Myocyte (in vitro differentiated cells): ENCODE measurements at places on chromosomes 4 and X.
A peak's percentile ranks its signal among the peaks of the same experiment; 100 is the strongest.

DNA sequence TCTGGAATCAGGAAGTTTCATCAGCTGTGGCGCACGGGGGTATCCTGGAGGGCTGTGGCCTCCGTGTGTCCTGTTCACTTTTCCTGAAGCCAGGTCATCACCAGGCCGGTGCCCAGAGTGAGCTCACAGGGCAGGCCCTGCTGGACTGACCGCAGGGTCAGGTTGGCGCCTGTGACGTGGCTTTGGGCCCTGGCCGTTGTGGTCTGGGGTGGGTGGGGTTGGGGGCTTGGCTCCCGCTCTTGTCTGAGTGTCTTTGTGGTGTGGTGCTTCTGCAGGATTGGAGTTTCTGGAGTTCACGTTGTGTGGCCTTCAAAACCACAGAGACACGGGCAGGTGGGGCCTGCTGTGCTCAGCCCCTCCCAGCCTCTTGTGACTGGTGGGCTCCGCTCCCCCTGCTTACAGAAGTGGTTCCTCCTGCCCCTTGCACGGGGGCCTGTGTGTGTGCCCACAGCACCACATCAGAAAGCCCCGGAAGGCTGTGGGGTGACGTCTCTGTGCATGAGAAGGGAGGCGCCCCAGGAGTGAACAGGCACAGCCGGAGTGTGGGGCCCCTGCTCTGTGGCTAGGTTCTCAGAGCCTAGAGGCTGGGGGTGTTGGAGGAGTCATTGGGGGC lies 9.5 kb downstream of the RGS12 start:
- DNase-seq = peak; percentile 81

DNA sequence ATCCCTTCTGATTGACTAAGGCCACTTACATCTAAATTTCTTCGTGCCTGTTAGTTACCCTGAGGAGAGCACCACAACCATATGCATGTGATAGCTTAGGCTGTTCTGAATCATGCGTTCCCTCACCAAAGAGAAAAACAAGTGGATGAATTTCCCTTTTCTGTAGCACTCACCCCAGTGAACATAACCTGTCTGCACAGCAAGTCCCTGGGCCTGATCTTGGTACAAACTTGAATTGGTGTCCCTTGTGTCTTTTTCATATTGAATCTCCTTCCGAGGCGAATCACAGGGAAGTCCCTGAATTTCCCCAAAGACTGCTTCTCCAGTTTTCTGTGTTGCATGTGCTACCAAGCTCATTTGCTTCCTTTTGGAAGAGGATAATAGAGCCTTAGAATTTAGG lies 100.4 kb downstream of the KLHL8 start:
- DNase-seq = no peak

DNA sequence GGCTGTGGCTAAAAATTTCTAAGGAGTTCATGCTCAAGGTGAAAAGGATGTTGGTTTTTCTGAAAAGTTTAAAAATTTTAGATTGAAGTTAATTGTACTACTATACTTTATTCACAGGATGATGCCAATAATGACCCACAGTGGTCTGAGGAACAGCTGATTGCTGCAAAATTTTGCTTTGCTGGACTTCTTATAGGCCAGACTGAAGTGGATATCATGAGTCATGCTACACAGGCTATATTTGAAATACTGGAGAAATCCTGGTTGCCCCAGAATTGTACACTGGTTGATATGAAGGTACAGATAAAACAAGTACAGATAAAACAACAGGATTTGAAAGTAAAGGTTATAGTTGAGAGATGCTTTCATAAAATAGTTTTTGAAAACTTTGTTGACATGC lies 12.2 kb downstream of the PAICS start:
- DNase-seq = peak; percentile 45

DNA sequence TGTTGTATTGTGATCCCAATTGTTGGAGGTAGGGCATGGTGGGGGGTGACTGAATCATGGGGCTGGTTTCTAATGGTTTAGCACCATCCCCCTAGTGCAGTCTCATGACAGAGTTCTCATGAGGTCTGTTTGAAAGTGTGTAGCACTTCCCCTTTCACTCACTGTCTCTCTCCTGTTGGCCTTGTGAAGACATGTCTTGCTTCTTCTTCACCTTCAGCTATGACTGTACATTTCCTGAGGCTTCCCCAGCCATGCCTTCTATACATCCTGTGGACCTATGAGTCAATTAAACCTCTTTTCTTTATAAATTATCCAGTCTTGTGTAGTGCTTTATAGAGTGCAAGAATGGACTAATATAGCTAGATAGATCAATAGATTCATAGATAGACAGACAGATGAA lies 230.0 kb downstream of the MAGEE1 start:
- DNase-seq = no peak

GRCh38 chrX:119757979-119758730 lies at the start of gene SOWAHD:
Gene SOWAHD (plus strand): TSS chrX:119758588. CDS start chrX:119758668, 80 bp downstream.
- DNase-seq = no peak

DNA sequence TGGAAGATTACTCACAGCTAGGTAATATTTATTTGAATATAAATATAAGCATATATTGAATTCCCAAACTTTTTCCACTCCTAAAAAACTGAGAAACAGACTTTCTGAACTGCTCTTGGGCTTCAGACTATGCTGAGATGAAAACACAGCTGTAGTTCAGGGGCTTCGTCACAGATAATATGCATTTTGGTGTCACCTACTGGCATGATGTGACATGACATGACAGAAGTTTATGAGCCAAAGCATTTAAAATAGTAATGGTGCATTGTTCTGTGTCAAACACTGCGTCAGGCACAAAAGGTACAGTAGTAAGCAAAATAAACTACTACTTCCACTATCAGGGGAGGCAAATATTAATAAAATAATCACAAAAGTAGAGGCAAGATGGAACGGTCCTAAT lies 171.3 kb downstream of the BTC start:
- peak; percentile 47 for DNase-seq

DNA sequence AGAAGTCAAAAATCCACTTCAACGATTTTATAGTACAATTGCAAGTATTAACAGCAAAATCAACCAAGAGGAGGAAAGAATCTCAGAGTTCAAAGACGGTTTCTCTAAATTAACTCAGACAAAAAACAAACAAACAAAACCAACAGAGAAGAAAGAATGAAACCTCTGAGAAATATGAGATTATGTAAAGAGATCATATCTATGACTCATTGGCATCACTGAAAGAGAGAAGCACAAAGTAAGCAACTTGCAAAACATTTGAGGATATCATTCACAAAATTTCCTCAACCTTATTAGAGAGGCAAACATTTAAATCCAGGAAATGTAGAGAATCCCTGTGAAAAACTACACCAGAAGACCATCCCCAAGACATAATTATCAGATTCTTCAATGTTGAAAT lies 370.4 kb downstream of the INPP4B start:
- peak; percentile 20 for DNase-seq

GRCh38 chrX:22959204-22959920 lies 40.4 kb upstream of the DDX53 start:
- DNase-seq = peak; percentile 11

GRCh38 chr4:33187035-33187434 lies 2466.9 kb downstream of the PCDH7 start:
- no peak for DNase-seq

GRCh38 chr4:102625232-102625930 lies 124.2 kb downstream of the NFKB1 start:
- DNase-seq = peak; percentile 42

- peak; percentile 65 for DNase-seq
Observed at GRCh38 chr4:169269916-169270809, 593 bp downstream of the SH3RF1 start.

DNA sequence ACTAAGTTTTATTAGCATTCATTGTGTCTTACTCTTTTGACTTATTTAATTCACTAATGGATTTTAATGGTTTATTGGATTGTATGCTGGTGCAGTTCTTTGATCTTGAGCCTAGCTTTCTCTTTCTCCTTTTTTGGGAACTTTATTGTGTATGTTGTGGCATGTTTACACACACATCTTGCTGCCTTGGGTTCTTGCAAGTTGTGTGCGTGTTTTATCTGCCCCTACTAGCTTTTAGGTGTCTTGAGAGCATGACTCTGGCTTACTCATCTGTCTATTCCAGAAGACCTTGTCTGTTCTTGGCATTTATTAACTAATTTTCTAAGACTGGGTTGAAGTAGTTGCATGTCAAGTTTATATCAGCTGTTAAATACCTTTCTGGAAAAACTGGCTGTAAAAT lies 2.7 kb downstream of the TMEM165 start:
- no peak for DNase-seq
